ENCODE measurements at places on chromosomes 6 and 20.
A peak's percentile ranks its signal among the peaks of the same experiment; 100 is the strongest.

GRCh38 chr6:67952121-67952520 is 683.0 kb upstream of the ADGRB3 start:
- DNase-seq: no peak

DNA sequence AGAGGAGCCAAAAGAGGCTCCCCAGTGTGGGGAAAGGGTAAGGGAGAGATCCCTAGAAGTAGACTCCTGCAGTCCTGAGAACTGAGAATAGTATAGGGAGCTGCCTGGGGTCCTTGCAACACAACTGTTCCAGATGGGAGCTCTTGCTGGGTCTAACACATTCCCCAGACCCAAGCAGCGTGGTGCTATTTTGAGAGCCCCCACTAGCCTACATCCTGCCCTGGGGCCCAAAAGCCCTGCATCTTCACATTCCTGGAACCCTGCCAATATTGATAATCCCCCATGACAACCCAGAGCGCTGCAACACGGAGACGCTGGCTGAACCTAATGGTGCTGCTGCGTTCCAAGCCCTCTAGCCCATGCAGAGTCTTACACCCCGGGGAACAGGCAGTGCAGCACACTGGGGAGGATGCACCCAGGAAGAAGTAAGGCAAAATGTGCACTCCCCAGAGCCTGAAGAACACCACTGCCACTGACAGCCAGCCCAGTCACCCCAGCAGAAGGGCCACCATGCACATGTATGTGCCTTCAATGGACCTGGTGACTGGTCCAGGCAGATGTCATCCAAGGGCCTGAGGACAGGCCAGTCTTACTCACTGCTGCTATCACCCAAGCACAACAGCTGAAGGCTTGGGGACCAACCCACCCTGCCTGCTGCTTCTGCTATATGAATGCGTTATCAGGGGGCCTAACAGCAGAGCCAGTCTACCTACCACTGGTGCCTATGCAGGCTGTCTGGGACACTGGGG is 7.0 kb upstream of the RNF217 start:
- DNase-seq: no peak

- no peak for DNase-seq
These were observed 66.0 kb upstream of the CDH4 start for GRCh38 chr20:61185841-61186601.

DNA sequence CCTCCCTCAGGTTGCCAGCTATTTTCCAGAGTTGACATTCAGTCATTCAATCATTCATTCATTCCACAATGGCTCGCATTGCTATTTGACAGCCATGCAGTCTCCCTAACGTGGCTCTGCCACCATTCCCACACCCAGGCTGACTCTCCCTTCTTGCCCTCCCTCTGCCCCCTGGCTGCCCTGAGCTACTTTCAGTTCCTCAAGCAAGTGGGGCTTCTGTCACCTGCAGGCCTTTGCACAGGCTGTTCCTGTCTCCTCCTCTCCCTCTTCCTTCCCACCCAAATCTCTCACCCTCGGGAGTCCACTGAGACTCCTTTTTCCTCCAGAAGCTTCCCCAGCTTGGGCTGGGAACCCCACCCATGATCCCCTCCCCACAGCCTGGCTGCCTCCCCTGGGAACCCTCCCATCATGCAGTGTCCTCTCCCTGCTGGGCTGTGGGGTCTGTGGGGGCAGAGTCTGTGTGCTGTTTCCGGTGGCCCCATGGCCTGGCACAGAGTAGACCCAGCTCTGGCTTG is 2.6 kb downstream of the PACSIN1 start:
- DNase-seq: no peak

- DNase-seq: no peak
These were observed 91.0 kb downstream of the TMEM170B start for GRCh38 chr6:11628562-11628961.

DNA sequence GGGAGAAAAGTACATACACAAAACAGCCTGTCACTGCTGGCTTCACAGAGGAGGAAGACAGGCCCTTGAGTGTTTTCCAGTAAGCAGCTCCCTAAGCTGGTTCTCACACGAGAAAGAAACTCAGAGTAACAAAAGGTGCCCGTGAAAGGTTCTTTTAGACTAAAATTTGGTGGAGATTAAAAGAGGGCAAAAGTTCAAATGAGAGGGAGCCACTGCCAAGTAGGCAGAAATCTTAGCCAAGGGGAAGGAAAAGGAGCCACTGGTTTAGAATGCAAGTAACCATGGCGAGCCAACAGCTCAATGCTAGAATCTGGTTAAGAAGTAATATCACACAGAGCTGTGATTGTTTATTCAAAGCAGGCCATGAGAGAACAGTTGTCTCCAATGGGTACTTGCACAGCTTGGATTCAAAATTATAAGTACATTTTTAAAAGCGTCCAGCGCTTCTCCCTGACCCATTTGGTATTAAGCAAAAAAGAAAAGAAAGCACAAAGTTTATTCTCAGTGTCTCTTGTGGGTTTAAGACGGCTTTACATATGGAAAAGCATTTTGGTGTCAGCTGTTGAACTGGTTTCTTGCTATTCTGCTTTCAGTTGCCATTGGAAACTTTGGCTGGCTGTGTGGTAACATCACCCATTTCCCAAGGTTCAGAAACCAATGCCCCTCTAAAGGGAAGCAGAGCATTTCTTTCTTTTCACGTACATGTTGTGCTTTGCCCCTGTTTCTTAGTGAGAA is 648.5 kb downstream of the RNF144B start:
- DNase-seq: no peak

DNA sequence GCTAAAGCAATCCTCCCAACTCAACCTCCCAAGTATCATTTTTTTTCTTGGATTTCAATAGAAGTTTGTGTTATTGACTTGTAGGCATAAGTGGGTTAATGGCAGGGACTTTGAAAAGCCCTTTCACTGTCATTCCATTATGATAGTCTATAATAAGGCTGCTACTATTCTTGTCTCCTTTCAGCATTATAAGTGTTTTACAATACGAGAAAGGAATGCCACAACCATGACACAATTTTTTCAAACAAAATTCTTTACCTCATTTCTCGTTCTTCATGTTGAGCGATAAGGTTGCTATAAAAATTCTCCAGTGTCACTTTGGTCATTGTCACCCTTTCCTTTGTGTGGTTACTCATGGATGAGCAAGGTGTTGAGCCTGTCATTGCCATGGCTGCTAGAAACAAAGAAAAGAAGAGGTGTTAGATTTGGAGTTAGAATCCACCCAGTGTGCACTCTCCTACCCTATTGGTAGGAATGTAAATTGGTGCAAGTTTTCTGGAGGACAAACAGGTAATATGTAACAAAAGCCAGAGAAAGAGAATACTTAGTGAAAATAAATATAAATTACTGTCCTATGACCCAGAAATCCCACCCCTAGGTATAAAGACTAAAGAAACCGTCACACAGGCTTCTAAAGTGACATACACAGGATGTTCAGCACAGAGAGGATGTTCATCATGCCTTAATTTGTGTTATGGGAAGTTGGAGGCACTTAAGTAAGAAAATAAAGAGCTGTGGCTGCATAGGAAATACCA is 7.3 kb downstream of the STK38 start:
- no peak for DNase-seq

GRCh38 chr6:119887666-119888065 is 538.1 kb upstream of the MAN1A1 start:
- DNase-seq: no peak

- no peak for DNase-seq
These were observed 50.2 kb upstream of the REV3L start for GRCh38 chr6:111533087-111533784.

- no peak for DNase-seq
These were observed 30.0 kb downstream of the CDKAL1 start for GRCh38 chr6:20564269-20564668.

DNA sequence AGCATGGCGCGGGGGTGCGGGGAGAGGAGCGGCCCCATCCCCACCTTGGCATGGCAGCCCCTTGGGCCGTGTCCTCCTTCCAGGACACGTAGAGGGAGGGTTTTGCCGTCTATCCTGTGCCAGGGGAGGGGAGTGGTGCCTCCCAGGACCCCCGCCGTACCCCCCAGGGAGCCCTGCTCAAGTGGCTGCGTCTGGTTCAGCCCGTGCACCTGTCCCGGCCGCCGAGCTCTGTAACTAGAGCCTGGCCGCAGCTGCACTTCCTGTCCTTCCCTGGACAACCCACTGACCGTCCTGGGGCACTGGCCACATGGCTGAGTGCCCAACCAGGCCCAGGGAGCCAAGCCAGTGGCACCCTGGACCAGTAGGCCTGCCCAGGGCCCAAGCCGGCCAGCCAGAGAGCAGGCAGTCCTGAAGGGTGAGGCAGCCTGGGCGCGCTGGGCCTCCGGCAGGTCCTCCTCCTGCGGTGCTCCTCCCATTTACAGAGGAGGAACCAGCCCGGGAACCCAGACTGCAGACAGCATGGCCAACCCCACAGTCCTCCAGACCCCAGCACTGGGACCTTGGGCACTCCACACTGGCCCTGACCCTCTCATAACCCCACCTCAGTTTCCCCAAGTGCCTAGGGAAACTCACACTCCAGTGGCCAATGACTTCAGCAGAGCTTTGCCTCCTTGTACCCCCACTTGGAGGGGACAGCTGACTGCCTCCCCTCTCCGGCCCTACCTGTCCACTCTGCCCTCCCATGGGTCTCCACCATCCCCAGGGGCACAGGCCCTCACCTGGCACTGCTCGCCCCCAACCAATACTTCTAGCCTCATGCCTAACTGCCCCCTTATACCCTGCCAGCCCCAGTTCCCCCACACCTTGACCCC is 8.7 kb downstream of the LAMA5 start:
- DNase-seq: no peak

DNA sequence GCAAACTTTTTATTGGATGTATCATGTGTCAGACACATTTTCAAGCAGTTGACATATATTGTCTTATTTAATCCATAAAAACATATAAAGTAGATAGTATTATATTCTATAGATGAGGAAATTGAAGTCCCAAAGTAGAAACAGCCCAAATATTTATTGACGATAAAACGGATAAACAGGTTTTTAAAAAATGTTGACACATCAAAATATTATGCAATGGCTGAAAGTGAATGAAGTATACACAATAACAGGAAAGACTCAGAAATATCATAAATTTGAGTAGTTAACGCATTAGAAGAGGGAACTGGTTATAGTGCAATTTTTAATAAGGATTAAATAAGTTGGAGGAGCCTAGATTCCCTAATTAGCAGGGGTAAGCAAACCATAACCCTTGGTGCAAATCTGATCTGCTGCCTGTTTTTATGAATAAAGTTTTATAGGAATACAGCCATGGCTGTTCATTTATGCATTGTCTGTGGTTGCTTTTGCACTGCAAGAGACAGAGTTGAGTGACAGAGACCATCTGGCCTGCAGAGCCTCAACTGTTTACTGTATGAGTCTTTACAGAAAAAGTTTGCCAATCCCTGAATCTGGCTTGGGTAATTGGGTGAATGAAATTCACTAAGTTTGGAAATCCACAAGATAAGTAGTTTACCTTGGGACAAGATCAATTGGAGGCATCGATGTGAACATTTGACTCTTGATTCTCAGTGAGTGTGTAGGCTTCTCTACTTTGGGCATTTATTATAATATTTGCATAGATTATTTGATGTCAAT is 50.6 kb upstream of the EXOC2 start:
- DNase-seq: no peak

- no peak for DNase-seq
These were observed 216.4 kb upstream of the MCHR2 start for GRCh38 chr6:100210137-100211117.

DNA sequence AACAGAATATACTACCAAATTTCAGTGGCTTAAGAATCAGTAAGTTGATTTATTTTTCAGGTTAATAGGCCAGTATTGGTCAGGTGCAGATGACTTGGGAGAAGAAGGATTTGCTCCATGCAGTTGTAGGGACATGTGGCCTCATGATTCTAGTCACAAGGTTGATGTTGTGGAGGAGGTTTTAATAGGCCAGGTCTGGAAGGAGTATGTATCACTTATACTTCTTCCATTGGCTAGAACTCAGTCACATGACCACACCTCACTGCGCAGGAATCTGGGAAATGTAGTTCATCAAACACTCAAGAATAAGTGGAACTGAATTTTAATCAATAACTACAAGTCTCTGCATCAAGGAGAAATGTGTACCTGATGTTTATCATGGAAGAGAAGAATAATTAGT is 281.5 kb upstream of the QKI start:
- DNase-seq: no peak

DNA sequence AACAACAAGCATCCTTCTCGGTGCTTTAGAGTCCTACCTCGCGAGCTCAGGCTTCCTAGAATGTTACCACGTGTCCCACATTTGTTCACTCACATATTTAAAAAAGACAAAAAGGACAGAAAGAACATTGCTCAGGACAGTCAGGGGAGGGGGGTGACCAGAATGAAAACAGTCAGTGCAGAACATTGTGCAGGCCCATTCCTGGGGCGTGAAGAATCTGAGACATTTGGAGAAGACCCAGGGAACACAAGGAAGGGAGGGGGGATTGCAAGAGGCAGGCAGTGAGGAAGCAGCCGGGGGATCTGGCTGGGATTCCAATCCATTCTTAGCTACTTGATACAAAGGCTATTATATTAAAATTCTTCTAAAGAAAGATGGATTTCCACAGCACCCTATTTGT is 270.4 kb upstream of the CITED2 start:
- no peak for DNase-seq

- no peak for DNase-seq
These were observed 16.6 kb upstream of the MAPK13 start for GRCh38 chr6:36113703-36114102.

DNA sequence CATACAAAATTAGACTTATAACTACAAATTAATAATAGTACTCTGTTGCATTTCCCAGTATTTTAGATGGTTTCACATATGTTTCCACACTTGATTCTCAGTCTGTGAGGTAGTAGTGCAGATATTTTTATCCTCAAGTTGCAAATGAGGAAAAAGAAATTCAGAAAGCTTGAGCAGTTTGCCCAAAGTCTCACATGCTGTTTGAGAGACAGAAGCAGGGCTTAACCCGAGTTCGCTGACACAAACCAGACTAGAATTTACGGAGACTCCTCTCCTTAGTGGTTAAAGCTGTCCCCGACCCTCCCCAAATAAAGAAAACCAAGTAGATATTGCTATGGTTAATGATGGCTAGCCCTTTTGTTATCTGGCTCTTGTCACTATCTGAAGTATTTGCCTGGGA is 126.2 kb downstream of the TIAM2 start:
- no peak for DNase-seq

DNA sequence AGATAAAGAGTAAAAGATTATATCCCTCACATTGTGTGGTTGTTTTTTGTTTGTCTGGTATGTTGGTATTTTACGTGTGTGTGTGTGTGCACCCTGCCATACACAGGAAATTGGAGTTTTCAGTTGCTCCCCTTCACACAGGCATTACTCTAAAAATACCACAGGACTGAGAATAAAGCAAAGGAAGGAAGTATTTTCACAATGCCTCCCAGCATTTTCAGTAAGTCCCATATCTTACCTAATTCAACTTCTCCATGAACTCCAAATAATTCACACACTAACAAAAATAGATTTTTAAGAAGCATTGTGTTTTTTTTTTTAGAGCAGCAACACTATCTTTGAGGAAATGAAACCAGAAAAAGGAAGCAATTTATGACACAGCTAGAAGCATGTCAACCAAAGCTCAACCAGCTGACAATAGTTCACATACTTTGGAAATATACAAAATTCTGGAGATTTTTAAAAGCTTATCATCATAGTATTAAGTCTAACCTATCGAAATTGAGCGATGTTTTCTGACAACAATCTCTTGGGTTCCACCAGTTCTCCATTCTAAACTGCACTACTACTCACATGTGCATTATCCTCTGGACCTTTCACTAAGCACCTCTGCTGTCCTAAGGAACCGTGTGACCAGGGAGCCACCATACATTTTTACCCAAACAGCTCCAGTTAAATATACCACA is 2.1 kb downstream of the UBE2J1 start:
- peak; percentile 82 for DNase-seq

Measured in SIG-M5 (cell line).